ENCODE measurements at places on chromosomes 1 and 21.

DNA sequence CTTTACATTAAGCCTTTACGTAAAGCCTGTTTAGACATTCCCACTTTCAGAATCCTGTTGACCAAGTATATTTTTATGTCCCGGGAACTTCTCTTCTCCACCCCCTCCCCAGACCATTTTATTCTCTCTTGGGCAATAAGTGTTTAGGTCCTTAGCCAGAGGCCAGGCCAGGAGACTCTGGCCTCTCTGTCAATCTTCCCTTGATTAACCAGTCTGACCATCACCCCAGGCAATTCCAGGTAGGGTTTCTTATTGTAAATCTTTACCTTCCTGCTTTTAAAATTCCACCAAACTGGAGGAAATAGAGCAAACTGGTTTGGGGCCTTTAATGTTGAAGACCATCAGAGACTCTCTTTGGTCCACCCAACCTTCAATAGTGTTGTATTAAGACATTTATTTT, 12.2 kb upstream of the IFI6 start:
- DNase-seq: no peak

DNA sequence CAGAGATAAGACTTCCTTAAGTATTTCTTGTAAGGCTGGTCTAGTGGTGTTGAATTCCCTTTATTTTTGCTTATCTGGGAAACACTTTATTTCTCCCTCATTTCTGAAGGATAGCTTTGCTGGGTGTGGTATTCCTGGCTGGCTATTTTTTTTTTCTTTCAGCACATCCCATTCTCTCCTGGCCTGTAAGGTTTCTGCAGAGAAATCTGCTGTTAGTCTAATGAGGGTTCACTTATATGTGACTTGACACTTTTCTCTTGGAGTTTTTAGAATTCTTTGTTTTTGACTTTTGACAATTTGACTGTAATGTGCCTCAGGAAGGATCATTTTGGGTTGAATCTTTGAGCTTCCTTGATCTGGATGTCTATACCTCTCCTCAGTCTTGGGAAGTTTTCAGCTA, 61.5 kb downstream of the DIPK1A start:
- no peak for DNase-seq

GRCh38 chr1:77846966-77847365, 41.5 kb upstream of the NEXN start:
- DNase-seq: no peak

DNA sequence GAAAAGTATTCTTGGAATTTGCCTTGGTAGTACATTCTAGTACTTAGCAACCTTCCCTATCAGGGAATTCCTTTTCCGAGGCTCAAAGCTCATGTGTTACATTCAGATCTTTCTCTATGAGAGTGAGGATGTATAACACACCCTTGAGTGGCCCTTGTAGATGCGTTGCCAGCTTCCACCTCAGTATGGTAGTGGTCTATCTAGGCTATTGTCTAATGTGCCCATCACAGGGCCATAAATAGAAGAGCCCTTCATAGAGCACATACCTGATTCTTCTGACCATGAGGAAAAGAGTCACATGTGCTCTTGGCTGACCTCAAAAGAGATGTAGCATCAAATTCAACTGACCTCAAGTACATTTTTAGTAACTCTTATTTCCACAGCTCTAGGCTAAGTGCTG, 14.0 kb upstream of the ZC3H11B start:
- DNase-seq: no peak
